Activated CD4-positive, alpha-beta T cell treated with anti-CD3 and anti-CD28 coated beads for 36 hours (primary cell): ENCODE measurements at places on chromosomes 4 and X. TPM values are rescaled to one million over a fixed set of nuclear protein-coding genes. Genes with fewer than 3 reads are reported as not detected.
A peak's percentile ranks its signal among the peaks of the same experiment; 100 is the strongest.

Gene HTR2C
- total RNA-seq: not detected

Gene PDK3
- 47.4 TPM for total RNA-seq

Gene TLR10
- not detected for total RNA-seq

Gene P2RY4
- 0.23 TPM for total RNA-seq

Gene TMPRSS11F
- not detected for total RNA-seq

Gene MTNR1A
- not detected for total RNA-seq

Gene PSAPL1
- total RNA-seq: not detected

GRCh38 chr4:92368653-92369052 is 64.9 kb downstream of the GRID2 start:
- H3K4me1 ChIP-seq: no peaks in the 10 kb centered on the region
- no peaks in the 10 kb centered on the region for H3K36me3 ChIP-seq
- no peak overlapping the region for H3K27ac ChIP-seq
- no peaks in the 10 kb centered on the region for H3K27me3 ChIP-seq
- no peak overlapping the region for H3K4me3 ChIP-seq
- DNase-seq: no peak

DNA sequence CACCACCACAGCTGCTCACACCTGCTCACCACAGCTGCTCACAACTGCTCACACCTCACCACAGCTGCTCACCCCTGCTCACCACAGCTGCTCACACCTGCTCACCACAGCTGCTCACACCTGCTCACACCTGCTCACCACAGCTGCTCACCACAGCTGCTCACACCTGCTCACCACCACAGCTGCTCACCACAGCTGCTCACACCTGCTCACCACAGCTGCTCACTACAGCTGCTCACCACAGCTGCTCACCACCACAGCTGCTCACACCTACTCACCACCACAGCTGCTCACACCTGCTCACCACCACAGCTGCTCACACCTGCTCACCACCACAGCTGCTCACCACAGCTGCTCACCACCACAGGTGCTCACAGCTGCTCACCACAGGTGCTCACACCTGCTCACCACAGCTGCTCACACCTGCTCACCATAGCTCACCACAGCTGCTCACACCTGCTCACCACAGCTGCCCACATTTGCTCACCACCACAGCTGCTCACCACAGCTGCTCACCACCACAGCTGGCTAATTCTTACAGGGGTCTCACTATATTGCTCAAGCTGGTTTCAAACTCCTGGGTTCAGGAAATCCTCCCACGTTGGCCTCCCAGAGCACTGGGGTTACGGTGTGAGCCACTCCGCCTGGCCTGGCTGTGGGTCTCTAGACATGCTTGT is 30.4 kb upstream of the CPLX1 start:
- DNase-seq: no peak
- peak overlapping the region; percentile 82 for H3K27ac ChIP-seq
- H3K36me3 ChIP-seq: peaks cover 38% of the 10 kb centered on the region
- no peaks in the 10 kb centered on the region for H3K27me3 ChIP-seq
- peaks cover 9% of the 10 kb centered on the region for H3K4me1 ChIP-seq
- peak overlapping the region; percentile 33 for H3K4me3 ChIP-seq

GRCh38 chrX:35101901-35102300 is 159.3 kb downstream of the FAM47B start:
- no peaks in the 10 kb centered on the region for H3K36me3 ChIP-seq
- H3K27ac ChIP-seq: no peak overlapping the region
- H3K4me3 ChIP-seq: no peak overlapping the region
- no peaks in the 10 kb centered on the region for H3K27me3 ChIP-seq
- no peaks in the 10 kb centered on the region for H3K4me1 ChIP-seq

DNA sequence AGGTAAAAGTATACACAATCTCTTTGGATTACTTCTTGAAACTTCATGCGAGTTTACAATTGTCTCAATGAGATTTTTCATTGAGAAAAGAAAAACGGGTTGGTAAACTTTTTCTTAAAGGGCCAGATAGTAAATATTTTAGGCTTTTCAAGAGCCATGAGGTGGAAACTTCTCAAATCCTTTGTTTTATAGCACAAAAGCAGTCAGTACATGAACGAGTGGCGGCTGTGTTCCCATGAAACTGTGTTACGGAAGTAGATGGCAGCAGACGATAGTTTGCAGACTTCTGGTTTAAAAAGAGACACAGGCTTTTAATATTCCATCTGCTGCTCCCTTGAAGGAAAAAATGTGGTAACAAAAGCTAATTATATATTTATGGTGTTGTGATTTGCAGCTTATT is 332.0 kb downstream of the TENM3 start:
- no peak for DNase-seq
- H3K4me1 ChIP-seq: no peaks in the 10 kb centered on the region
- no peak overlapping the region for H3K4me3 ChIP-seq
- peaks cover 3% of the 10 kb centered on the region for H3K27me3 ChIP-seq

DNA sequence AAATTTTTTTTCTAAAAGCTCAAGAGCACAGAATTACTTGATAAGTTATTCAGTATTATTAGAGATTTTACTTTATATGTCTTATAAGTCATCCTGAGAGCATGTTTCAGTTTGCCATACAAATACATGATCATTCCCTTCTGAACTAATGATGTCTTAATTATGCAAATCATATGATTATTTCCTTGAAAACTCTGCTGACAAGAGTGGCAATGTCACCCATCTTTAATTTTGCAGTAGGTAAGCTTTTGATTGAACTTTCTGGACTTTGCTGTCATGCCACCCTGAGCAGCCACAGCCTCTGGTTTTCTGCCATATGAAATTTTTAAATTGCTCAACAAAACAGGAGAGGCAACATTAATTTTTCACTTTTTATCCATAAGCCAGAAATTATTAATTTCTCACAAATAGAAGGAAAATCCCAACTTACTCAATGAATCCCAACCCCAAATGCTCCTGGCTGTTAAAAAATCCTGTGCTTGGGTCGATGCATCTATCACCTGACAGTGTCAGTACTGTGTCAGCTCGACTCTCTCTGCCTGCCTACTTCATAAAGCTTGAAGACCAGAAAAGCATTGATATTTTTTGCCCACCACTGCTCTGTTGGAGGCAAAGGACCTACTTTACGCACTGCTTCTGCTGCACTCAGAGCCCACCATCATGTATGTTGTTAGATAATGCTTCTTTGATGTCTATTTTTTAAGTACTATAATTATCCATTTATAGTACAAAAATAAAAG is 11.6 kb upstream of the HADH start:
- no peaks in the 10 kb centered on the region for H3K36me3 ChIP-seq
- DNase-seq: no peak
- H3K4me1 ChIP-seq: peaks cover 3% of the 10 kb centered on the region
- H3K27ac ChIP-seq: no peak overlapping the region
- H3K27me3 ChIP-seq: no peaks in the 10 kb centered on the region

GRCh38 chr4:189414021-189414420 is 526.7 kb upstream of the FRG1 start:
- DNase-seq: no peak
- no peak overlapping the region for H3K27ac ChIP-seq
- H3K36me3 ChIP-seq: no peaks in the 10 kb centered on the region
- H3K27me3 ChIP-seq: peaks cover 2% of the 10 kb centered on the region
- no peak overlapping the region for H3K4me3 ChIP-seq

DNA sequence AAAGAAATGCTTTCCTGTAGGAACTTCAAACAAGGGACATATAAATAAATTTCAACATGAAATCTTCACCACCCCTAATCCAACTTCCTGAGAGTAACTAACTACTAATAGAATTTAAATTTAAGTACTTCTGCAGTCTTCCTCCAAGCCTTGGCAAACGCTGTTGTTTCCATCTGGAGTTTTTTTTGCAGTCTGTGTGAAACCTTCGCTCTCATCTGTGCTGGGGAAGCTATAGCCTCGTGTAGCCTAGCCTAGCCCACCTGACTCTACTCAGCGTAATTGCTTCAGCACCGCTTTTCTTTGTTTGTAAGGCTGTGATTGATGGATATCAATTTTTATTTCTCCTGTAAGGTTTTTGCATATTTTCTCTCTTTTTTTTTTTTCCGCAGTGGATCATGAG is 30.9 kb downstream of the STOX2 start:
- no peak overlapping the region for H3K27ac ChIP-seq
- no peaks in the 10 kb centered on the region for H3K4me1 ChIP-seq
- H3K4me3 ChIP-seq: no peak overlapping the region
- H3K36me3 ChIP-seq: no peaks in the 10 kb centered on the region
- peaks cover 6% of the 10 kb centered on the region for H3K27me3 ChIP-seq

DNA sequence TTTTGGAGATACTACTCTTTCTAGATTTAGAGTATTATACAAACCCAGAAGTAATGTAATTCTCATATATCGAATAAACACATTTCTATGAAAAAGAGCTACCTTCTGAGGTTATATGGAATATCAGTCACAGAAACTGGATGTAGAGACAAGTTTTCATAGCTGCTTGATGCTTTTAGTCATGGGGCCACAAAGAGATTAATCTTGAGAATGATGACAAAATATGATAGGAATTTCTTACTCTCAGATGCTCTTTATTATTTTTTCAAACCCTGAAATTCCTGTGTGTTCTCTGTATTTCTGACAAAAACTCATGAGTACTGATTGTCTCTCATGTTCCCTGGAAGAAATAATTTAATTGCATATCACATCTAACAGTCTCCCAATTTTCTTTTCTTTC is 662.5 kb downstream of the RAPGEF2 start:
- DNase-seq: no peak
- H3K36me3 ChIP-seq: no peaks in the 10 kb centered on the region
- no peaks in the 10 kb centered on the region for H3K4me1 ChIP-seq
- no peak overlapping the region for H3K27ac ChIP-seq

- no peaks in the 10 kb centered on the region for H3K36me3 ChIP-seq
- DNase-seq: peak; percentile 64
- peaks cover 8% of the 10 kb centered on the region for H3K4me1 ChIP-seq
These were observed 27.5 kb downstream of the LNX1 start for GRCh38 chr4:53563824-53564223.

GRCh38 chrX:134026565-134027311 is 41.3 kb upstream of the GPC3 start:
- H3K4me1 ChIP-seq: peaks cover 5% of the 10 kb centered on the region
- H3K36me3 ChIP-seq: no peaks in the 10 kb centered on the region
- no peak overlapping the region for H3K27ac ChIP-seq
- peak; percentile 57 for DNase-seq

DNA sequence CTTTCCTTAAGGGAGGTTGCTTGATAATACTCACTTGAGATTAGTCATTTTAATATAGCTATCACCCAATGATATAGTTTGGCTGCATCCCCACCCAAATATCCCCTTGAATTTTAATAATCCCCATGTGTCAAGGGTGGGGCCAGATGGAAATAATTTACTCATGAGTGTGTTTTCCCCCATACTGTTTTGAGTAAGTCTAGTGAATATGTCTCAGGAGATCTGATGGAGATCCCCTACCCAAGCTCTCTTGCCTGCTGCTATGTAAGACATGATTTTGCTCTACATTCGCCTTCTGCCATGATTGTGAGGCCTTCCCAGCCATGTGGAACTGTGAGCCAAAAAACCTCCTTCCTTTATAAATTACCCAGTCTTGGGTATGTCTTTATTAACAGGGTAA is 539.7 kb upstream of the GRID2 start:
- no peaks in the 10 kb centered on the region for H3K36me3 ChIP-seq
- H3K4me3 ChIP-seq: no peak overlapping the region
- H3K27ac ChIP-seq: no peak overlapping the region
- no peaks in the 10 kb centered on the region for H3K4me1 ChIP-seq
- DNase-seq: no peak
- no peaks in the 10 kb centered on the region for H3K27me3 ChIP-seq

GRCh38 chr4:101600287-101600686 is 190.2 kb upstream of the BANK1 start:
- DNase-seq: no peak
- no peaks in the 10 kb centered on the region for H3K27me3 ChIP-seq
- H3K36me3 ChIP-seq: no peaks in the 10 kb centered on the region

DNA sequence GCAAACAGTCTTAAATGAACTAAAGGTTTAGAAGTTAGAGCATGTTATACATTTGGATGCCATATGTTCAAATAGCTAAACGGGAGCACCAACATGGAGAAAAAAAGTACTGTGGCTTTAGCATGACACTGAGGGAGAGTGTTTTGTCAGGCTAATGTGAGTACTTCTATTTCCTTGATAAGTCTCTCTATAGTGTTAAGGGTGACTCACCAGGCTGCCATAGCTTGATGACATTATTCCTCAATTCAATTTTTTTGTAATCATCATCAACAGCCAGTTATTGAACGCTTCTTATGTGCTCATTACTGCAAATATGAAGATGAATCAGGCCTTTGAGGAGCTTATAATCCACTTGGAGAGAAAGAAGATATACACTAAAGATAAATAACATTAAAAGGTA is 211.4 kb upstream of the GPR101 start:
- H3K27me3 ChIP-seq: no peaks in the 10 kb centered on the region
- H3K36me3 ChIP-seq: no peaks in the 10 kb centered on the region
- no peak overlapping the region for H3K27ac ChIP-seq
- no peaks in the 10 kb centered on the region for H3K4me1 ChIP-seq

GRCh38 chr4:81758574-81759264 is 287.0 kb upstream of the RASGEF1B start:
- no peak overlapping the region for H3K27ac ChIP-seq
- H3K27me3 ChIP-seq: no peaks in the 10 kb centered on the region
- no peak for DNase-seq
- H3K4me1 ChIP-seq: peaks cover 16% of the 10 kb centered on the region
- no peak overlapping the region for H3K4me3 ChIP-seq

GRCh38 chrX:130186651-130187050 is 14.9 kb downstream of the RAB33A start:
- H3K27ac ChIP-seq: no peak overlapping the region
- no peak for DNase-seq
- H3K27me3 ChIP-seq: no peaks in the 10 kb centered on the region
- H3K36me3 ChIP-seq: peaks cover 6% of the 10 kb centered on the region

DNA sequence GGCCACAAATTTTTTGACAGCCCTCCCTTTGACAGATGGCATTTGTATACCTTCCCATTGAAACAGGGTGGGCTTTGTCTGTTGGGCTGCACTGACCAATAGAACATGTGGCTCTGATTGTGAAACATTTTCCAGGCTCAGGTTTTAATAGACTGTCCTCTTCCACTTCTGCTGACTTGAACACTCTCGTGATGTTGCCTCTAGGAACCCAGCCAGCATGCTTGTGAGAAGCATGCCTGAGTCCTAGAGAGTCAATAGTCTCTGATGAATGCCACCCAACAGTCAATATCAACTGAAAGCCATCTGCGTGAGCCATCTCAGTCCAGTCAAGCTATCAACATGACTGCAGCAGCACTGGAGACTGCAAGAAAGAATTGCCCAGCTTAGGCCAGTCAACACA is 290.0 kb downstream of the SLC7A11 start:
- H3K4me1 ChIP-seq: no peaks in the 10 kb centered on the region
- H3K36me3 ChIP-seq: no peaks in the 10 kb centered on the region
- H3K27me3 ChIP-seq: no peaks in the 10 kb centered on the region
- H3K27ac ChIP-seq: no peak overlapping the region
- no peak for DNase-seq
